ENCODE measurements at places on chromosomes 2 and 18. TPM values are rescaled to one million over a fixed set of nuclear protein-coding genes. Genes with fewer than 3 reads are reported as not detected.

DNA sequence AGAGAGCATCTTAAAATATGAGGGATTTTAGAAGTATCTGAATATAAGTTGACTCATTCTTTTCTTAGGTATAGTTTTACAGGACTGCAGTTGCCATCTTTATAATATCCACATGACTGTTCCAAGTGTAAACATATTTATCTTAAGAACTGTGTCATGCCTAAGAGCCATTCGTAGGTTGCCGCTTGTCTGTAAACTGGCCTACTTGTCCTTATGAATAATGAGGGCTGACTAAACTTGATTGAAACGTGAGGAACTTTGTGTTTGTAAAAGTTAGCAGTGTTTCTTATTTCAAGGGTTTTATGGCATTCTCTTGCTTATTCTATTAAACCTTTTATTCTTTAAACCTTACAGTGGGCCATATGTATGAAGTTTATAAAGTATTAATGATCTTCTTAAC, 99.6 kb downstream of the MAP3K20 start:
- H3K4me1 ChIP-seq: no peaks in the 10 kb centered on the region
- no peaks in the 10 kb centered on the region for H3K27me3 ChIP-seq
- DNase-seq: no peak
- H3K36me3 ChIP-seq: no peaks in the 10 kb centered on the region

DNA sequence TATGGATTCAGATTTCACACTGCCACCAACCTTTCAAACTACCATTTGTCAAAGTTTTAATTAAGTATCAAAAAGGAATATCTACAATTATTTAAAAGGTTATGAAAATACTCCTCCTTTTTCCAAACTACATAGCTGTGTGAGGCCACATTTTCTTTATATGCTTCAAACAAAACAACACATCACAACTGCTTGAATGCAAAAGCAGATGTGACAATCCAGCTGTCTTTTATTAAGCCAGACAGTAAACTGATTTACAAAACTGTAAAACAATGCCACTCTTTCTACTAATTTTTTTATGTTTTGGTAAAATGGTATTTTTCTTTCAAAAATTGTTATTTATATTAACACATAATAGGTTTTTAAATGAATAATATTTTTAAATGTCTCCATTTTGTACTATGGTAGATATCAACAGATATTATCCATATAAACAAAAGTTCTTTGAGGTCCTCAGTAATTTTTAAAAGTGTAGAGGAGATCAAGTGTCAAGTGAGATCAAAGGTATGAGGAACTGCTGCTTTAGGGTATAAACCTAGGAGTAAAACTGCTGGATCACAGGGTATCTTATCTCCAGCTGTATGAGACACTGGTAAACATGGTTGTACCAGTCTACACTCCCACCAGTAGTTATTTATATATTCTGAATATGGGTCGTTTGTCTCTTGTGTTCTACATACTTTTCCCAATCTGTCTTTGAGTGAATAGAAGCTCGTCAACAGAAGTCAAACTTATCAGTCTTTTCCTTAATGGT, 68.8 kb upstream of the SERTAD2 start:
- H3K27ac ChIP-seq: no peak overlapping the region
- H3K4me1 ChIP-seq: peaks cover 21% of the 10 kb centered on the region
- DNase-seq: no peak
- no peaks in the 10 kb centered on the region for H3K27me3 ChIP-seq
- H3K4me3 ChIP-seq: no peak overlapping the region

- no peak overlapping the region for H3K27ac ChIP-seq
- no peaks in the 10 kb centered on the region for H3K36me3 ChIP-seq
- H3K4me1 ChIP-seq: peaks cover 16% of the 10 kb centered on the region
- H3K27me3 ChIP-seq: no peaks in the 10 kb centered on the region
Observed at GRCh38 chr2:223811757-223812156, 25.6 kb downstream of the AP1S3 start.

IL1RL2 gene
- not detected for total RNA-seq
